ENCODE measurements at places on chromosomes 1 and 21. TPM values are rescaled to one million over a fixed set of nuclear protein-coding genes. Genes with fewer than 3 reads are reported as not detected.

RGL1 gene
- 9.8 TPM for polyA plus RNA-seq

IFNLR1 gene
- 0.51 TPM for polyA plus RNA-seq

DNA sequence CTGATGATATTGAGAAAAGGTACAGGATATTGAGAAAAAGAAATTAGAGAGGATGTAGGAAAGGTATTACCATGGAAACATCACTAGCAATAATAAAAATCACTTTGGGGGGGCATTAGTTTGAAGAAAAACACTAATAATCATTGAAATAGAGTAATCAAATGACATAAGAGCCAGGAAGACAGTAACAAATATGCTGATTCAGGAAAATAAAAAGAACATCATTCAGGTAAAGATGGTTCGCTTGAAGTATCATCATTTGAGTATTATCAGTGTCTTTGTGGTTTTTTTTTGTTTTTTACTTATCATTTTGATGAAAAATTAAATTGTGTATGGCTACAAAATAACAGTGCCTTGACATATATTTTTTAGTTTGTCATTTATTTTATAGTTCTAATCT, 164.5 kb downstream of the IFI44 start:
- H3K4me1 ChIP-seq: no peaks in the 10 kb centered on the region
- no peak overlapping the region for H3K27ac ChIP-seq
- no peak for DNase-seq
- no peak overlapping the region for H3K4me3 ChIP-seq
- no peaks in the 10 kb centered on the region for H3K36me3 ChIP-seq

GRCh38 chr1:205003358-205004131, 39.5 kb upstream of the CNTN2 start:
- H3K27me3 ChIP-seq: no peaks in the 10 kb centered on the region
- no peaks in the 10 kb centered on the region for H3K4me1 ChIP-seq
- no peak overlapping the region for H3K4me3 ChIP-seq
- no peak for DNase-seq
- no peaks in the 10 kb centered on the region for H3K36me3 ChIP-seq

KIF14 gene
- under 0.01 TPM for polyA plus RNA-seq

DNA sequence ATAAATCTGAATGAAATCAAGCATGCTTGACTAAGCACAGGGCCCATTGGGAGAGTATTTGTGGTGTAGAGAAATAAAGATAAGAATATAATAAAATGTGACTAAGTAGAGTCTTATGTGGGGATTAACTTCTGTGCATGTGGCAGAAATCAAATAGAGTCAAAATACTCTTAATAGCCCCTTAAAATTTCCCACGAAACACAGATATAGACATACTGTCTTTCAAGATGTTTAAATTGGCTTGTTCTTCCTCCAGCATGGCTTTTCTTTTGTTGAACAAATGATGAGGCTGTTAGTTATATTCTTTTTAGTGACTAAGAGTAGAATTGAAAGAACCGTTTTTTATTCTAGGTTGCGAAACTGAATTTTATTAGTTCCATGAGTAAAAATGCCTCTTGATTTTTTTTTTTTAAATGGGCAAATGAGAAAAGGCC, 112.3 kb downstream of the RPS6KC1 start:
- H3K36me3 ChIP-seq: no peaks in the 10 kb centered on the region
- H3K27ac ChIP-seq: no peak overlapping the region
- H3K4me1 ChIP-seq: no peaks in the 10 kb centered on the region
- H3K4me3 ChIP-seq: no peak overlapping the region

DNA sequence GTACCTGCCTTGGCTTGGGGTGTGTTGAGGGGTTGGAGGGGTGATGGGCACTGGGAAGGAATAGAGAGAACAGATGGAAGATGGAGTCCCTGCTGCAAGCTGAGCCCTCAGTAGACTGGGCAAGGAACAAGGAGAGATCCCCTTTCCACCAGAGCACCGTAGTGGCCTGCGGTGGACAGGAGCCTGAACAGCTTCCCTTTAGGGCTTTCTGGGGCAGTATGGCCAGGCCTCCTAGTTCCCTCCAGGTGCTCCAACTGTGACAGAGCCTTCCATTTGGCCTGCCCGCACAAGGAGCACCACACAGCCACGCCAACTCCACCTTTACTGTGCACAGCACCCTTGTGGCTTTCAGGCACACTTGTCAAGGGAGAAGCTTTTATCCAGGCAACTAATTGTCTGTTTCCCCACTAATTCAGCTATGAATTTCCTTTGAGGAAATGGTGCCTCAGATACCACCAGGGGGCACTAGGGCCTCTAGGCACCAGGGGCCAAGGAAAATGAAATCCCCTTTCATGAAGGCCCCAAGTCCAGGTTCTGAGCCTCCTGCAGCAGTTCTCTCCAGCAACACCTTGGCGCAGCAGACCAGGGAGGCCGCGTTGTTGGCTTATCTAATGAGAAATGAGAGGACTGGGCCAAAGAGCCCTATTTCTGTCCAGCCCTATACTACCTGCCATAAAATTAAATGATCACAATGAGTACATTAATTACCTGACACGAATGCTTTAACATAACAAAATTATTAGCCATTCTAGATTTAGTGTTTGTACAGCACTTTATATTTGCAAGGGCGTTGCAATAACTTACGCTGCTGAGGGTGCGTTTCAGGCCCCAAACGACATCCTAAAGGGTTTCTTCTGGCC, 23.1 kb upstream of the ERI3 start:
- no peaks in the 10 kb centered on the region for H3K4me1 ChIP-seq
- H3K27ac ChIP-seq: no peak overlapping the region
- H3K27me3 ChIP-seq: no peaks in the 10 kb centered on the region
- no peaks in the 10 kb centered on the region for H3K36me3 ChIP-seq
- H3K4me3 ChIP-seq: no peak overlapping the region

DNA sequence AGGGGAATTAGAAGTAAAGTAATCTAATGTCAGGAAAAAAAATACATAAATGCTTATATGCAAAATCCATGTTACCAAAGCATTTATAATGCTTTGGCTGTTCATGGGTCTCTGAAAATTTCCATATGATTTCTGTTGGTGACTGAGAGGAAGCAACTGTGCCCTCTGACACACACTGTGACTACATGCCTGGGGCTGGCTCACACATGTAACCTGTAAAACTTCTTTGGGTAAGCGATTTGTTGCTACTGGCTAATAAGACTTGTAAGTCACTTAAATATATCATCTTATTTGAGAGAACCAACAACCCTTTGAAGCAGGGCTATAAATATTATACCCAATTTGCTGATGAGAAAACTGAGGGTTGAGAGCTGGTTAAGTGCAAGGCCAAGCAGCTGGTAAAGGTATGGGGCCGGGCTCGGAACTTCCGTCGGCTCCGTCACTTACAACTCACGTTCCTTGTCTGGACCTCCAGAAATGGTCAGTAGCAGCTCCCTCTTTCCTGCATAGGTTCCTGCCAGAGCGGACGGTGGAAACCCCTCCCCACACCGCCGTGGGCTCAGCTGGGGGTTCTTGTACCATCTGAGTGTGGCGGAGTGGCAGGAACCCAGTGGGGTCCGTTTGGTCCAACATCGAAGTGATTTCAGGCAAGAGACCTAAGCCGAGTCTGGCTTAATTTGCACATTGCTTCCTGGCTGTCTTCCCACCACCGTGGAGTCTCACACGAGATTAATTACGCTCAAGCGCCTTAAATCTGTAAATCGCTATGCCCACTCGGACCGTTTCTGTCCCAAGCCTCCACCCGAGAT, 714 bp downstream of the DFFA start:
- H3K27ac ChIP-seq: peak overlapping the region; percentile 59
- H3K36me3 ChIP-seq: no peaks in the 10 kb centered on the region
- DNase-seq: no peak
- H3K4me3 ChIP-seq: peak overlapping the region; percentile 72
- H3K27me3 ChIP-seq: no peaks in the 10 kb centered on the region
- peaks cover 35% of the 10 kb centered on the region for H3K4me1 ChIP-seq

GRCh38 chr1:165381745-165382505, 25.4 kb upstream of the LMX1A start:
- DNase-seq: no peak
- no peak overlapping the region for H3K27ac ChIP-seq
- no peaks in the 10 kb centered on the region for H3K36me3 ChIP-seq
- H3K4me3 ChIP-seq: no peak overlapping the region

GRCh38 chr1:92701147-92701546, 83.8 kb downstream of the EVI5 start:
- peaks cover 24% of the 10 kb centered on the region for H3K4me1 ChIP-seq
- no peak for DNase-seq
- no peaks in the 10 kb centered on the region for H3K27me3 ChIP-seq

CLCA2 gene
- polyA plus RNA-seq: 0.03 TPM

DNA sequence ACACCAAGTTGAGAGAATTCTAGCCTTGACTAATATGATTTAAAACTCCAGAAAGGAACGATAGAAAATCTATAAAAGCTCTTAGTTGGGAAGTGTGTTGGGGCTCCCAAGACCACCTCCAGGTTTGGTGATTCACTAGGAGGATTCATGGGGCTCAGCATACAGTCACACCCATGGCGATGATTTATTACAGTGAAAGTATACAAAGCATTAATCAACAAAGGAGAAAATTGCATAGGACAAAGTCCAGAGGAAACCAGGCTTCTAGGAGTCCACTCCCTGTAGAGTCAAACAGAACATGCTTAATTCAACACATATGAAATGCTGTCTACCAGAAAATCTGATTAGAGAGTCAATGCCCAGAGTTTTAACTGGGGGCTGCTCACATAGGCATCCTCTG, 4.8 kb downstream of the CDCA8 start:
- peaks cover 5% of the 10 kb centered on the region for H3K36me3 ChIP-seq
- H3K27me3 ChIP-seq: no peaks in the 10 kb centered on the region
- no peak overlapping the region for H3K27ac ChIP-seq
- no peak overlapping the region for H3K4me3 ChIP-seq

DNA sequence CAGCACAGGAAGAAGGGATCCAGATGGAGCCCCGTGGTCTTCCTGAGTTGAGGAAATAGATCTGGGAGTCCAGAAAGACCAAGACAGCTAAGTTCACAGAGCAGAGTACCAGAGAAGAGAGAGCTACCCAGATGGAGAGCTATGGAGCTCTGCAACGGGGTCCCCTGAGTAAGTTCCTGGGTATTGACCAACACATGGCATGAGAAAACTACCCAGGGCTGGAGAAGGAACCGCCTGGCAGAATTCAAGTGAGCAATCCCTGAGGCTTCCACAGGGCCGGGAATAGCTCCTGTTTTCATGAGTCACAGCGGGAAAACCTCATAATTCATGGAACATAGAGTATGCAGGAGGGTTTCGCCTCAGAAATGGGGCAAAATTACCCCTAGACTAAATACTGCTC, 19.7 kb downstream of the STPG1 start:
- no peak overlapping the region for H3K4me3 ChIP-seq
- no peaks in the 10 kb centered on the region for H3K4me1 ChIP-seq
- H3K27me3 ChIP-seq: no peaks in the 10 kb centered on the region
- no peaks in the 10 kb centered on the region for H3K36me3 ChIP-seq
- DNase-seq: no peak

DNA sequence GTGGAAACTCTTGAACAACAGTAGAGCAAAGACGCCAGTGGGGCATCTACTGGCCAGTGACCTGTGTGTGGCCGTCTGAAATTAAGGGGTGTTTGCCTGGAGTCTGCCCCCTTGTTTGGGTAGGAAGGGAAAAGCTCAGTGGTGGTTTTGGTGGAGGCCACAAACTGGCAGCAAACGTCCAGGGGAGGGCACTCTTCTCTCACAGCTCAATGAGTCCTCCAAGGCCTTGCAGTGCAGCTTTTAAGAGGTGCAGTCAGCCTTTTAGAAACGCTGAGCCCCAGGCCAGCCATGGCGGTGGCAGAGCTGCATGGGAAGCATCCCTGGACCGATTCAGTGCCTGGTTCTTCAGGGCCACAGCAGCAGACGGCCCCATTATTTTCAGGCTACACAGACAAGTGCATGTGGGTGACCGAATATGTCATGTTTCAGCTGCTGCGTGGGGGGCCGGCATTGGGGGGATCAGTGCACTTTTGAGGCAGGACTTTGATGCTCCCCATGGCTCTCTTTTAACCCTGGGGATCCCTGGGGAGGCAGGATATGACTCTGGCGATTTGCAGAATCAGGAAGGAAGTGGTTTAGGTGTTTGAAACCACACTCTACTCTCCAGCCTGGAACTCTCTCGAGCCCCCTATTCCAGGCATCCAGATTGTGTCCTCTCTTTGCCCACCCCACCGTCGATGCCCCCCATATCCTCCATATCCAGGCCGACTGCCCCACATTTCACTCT, 414.0 kb downstream of the PRDM2 start:
- H3K27ac ChIP-seq: no peak overlapping the region
- no peaks in the 10 kb centered on the region for H3K36me3 ChIP-seq
- no peaks in the 10 kb centered on the region for H3K4me1 ChIP-seq
- peak; percentile 20 for DNase-seq

NKAIN1 gene
- 0.07 TPM for polyA plus RNA-seq

- H3K4me3 ChIP-seq: no peak overlapping the region
- H3K27ac ChIP-seq: no peak overlapping the region
- DNase-seq: no peak
- peaks cover 15% of the 10 kb centered on the region for H3K4me1 ChIP-seq
- no peaks in the 10 kb centered on the region for H3K27me3 ChIP-seq
These were observed 55.5 kb upstream of the TRAPPC10 start for GRCh38 chr21:43956670-43957035.

GRCh38 chr1:228293816-228294500, 86.1 kb downstream of the OBSCN start:
- H3K27ac ChIP-seq: no peak overlapping the region
- H3K4me1 ChIP-seq: no peaks in the 10 kb centered on the region
- DNase-seq: peak; percentile 3
- no peak overlapping the region for H3K4me3 ChIP-seq
- no peaks in the 10 kb centered on the region for H3K27me3 ChIP-seq

CLEC20A gene
- polyA plus RNA-seq: not detected

- peaks cover 15% of the 10 kb centered on the region for H3K4me1 ChIP-seq
- no peak overlapping the region for H3K27ac ChIP-seq
- DNase-seq: no peak
- no peaks in the 10 kb centered on the region for H3K36me3 ChIP-seq
- H3K27me3 ChIP-seq: no peaks in the 10 kb centered on the region
These were observed 55.0 kb downstream of the TRABD2B start for GRCh38 chr1:47942240-47942629.

- H3K4me1 ChIP-seq: peaks cover 4% of the 10 kb centered on the region
- no peak for DNase-seq
- H3K4me3 ChIP-seq: no peak overlapping the region
- H3K27ac ChIP-seq: no peak overlapping the region
- no peaks in the 10 kb centered on the region for H3K27me3 ChIP-seq
These were observed 13.4 kb downstream of the ID3 start for GRCh38 chr1:23545851-23546250.

- H3K4me1 ChIP-seq: peaks cover 37% of the 10 kb centered on the region
- no peak overlapping the region for H3K27ac ChIP-seq
- no peak for DNase-seq
- H3K36me3 ChIP-seq: no peaks in the 10 kb centered on the region
These were observed 188.2 kb upstream of the NFIA start for GRCh38 chr1:60894130-60894529.

GRCh38 chr21:41877901-41878830, 978 bp downstream of the PRDM15 start:
- peaks cover 20% of the 10 kb centered on the region for H3K4me1 ChIP-seq
- peak overlapping the region; percentile 53 for H3K4me3 ChIP-seq
- no peaks in the 10 kb centered on the region for H3K36me3 ChIP-seq
- DNase-seq: no peak
- no peak overlapping the region for H3K27ac ChIP-seq

OR2L5 gene
- polyA plus RNA-seq: not detected

Data from heart right ventricle (tissue), 16 donors.